ENCODE measurements at places on chromosomes 13 and 19. TPM values are rescaled to one million over a fixed set of nuclear protein-coding genes. Genes with fewer than 3 reads are reported as not detected.

GRCh38 chr13:97116754-97117153 lies 105.4 kb upstream of the MBNL2 start:
- DNase-seq = no peak

- DNase-seq = no peak
Observed at GRCh38 chr19:56705939-56706338, 34.4 kb upstream of the ZNF835 start.

DNA sequence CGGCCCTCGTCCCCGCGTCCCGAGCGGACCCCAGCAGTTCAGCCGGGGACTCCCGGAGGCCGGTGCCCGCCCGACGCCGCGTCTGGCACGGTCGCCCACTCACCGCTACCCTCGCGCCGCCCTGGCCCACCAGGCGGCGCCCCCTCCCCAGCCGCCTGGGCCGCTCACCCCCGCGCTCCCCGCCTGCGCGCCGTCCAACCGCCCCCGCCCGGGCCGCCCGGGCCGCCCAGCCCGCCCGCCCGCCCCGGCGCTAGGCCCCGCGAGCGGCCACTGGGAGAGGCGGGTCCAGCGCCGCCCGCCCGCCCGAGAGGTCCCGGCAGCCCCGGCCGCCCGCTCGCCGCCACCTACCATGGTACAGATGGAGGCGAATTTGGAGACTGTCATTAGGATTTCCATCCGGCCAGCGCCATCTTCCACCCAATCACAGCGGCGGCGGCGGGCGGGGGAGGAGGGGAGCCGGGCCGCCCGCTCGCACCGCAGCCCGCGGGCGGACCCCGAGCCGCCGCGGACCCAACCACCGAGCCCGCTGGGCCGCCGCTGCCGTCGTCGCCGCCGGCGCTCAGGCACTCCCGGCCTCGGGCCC lies at the start of gene USP12:
TSS of gene USP12 (minus strand) at position 568 of the 583 bp plus-strand sequence. CDS start at position 396, 172 bp downstream.
- no peak for DNase-seq

GRCh38 chr19:13840305-13841085 lies 36.4 kb upstream of the NANOS3 start:
- DNase-seq = no peak

- no peak for DNase-seq
Observed at GRCh38 chr19:50173127-50173526, 10.0 kb upstream of the IZUMO2 start.

DNA sequence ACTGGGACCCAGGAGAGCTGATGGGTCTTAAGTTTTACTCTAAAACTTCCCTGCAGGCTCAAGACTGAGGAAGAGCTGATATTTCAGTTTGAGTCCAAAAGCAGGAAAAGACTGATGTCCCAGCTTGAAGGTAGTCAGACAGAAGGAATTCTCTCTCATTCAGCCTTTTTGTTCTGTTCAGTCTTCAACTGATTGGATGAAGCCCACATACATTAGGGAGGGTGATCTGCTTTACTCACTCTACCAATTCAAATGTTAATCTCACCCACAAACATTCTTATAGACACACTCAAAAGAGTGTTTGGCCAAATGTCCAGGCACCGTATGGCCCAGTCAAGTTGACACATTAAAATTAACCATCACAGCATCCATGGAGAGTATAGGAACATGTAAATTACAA lies 173.5 kb downstream of the KCNRG start:
- no peak for DNase-seq

- no peak for DNase-seq
Observed at GRCh38 chr19:22545751-22546150, 88.4 kb upstream of the ZNF492 start.

- DNase-seq = no peak
Observed at GRCh38 chr19:9060564-9061340, 26.1 kb upstream of the OR1M1 start.

DNA sequence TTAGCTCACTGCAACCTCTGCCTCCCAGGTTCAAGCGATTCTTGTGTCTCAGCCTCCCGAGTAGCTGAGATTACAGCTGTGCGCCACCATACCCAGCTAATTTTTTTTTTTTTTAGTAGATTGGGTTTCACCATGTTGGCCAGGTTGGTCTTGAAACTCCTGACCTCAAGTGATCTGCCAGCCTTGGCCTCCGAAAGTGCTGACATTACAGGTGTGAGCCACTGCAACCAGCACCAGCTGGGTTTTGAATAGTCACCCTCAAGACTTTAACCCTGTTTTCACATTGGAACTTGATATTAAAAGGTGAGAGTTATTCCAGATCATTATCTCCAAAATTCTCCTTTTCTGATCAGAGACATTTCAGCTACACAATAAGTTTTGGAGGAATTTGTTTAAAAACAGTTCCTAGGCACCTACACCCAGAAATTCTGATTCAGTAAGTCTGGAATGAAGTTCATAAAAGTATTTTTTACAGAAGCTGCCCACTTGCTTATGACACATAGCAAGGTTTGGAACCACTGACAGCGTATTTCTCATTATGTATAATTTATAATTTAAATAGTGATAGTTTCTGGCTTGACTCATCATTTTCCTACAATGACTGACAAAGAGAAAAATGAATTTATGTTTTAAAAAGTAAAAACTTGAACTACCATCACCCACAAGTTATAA lies 417.3 kb downstream of the DIAPH3 start:
- DNase-seq = no peak

DNA sequence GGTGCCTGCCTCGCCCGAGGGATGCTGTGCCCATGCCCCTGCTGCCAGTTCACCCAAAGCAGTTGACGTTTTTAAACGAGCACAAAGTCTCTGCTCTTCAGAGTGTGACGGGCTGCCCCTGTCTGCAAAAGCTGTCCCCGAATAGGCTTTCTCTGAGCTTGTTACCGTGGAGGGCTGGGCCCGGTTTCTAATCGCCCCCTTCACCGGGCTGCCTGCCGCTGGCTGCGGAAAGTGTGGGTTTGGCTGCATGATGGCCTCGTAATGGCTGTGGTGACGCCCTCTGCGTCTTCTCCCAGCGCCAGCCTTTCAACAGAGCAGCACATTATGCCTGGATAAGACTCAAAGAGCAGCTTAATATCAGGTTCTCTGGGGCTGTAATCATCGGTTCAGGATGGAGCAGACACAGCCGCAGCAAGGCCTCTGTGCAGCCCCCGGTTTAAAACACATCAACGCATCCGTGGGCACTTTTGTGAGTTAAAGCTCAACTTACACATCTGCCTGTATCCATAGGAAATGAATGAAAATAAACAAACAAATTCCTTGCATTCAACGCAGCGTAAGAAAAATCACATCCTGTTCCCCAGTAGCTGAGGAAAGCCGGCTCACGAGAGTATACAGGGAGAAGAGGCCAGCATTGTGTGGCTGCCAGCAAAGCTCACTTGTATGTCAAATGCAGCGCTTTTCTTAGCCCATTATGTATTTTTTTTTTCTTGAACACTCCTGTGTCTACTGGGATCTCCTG lies 166.4 kb upstream of the SOX1 start:
- DNase-seq = no peak

DNA sequence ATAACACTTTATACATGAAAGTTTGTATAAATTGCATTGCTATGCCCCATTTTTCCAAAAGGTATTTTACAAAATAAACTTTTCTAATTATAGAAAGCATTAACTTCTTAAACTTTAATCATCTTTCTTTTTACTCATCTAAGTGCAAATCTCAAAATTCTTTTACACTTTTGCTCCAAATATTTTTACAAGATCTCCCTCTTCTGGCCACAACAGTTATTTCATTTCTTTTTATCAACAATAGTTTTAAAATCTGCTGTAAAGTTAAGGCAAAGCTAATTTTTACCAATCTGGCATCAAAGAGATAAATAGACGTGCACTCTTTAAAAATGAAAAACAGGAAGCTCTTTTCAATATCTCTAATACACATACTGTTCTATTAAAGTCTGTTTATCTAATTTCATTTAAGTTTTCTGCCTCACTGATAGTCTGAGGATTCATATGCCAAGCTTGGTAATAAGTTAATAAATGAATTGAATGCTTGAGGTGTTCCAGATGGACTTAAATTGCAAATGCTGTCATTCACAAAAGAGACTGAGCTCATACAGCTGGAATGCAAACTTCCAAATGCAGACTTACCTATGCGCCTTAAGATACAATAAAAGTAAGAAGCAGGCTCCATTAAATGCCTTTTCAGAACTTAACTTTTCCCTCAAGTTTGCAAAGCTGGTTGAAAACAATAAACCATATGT lies 583.0 kb upstream of the ATXN8OS start:
- DNase-seq = no peak

DNA sequence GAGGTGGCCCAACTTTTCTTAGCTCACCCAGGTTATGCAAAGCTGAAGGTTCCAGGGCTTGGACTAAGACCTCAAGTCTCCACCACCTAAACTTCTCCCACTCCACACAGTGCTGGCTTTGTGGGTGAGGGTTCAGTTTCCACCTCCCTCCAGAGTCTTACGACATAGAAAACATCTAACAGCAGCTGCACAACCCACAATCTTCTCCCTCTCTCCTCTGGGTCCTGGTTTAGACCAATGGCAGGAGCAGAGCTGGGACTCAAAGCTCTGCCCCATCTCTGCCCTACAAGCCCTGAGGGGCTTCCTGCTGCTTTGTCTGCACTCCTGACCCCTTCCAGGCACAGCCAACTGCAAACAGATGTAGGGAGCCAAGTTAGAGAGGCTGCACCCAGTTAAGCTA lies 16.0 kb downstream of the IRGC start:
- no peak for DNase-seq

The ZNF835 gene
- total RNA-seq = 0.71 TPM

The ERICH6B gene
- not detected for total RNA-seq

The ZNF324 gene
- 10.9 TPM for total RNA-seq

The PSG7 gene
- total RNA-seq = not detected

The LRRC63 gene
- total RNA-seq = 1.2 TPM

The TMEM221 gene
- total RNA-seq = 0.19 TPM

The SHISA2 gene
- 9.0 TPM for total RNA-seq

The EFNA2 gene
- total RNA-seq = 0.09 TPM

The UBE2L5 gene
- 0.24 TPM for total RNA-seq

The TEX29 gene
- 0.80 TPM for total RNA-seq

The COMMD6 gene
- total RNA-seq = 270 TPM

All from thymus (tissue), 14 donors.